ENCODE measurements at places on chromosomes 5 and 9. TPM values are rescaled to one million over a fixed set of nuclear protein-coding genes. Genes with fewer than 3 reads are reported as not detected.

DNA sequence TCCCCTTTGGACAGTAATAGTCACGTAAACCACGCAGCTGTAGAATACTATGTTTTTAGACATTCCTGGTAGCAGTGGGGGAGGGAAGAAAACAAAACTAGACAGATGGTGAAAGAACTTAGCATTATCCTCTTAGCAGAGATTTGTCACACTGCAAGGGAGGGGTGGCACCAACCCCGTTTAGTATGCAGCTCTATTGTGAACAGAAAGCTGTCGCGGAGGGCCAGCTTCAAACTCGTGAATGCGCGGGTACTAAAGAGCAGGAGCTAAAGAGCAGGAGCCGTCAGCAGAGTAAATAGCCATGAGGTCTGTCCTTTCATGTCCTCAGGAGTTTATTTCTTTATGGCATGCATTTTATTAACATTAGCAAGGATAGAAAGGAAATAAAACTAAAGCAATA, 141.9 kb upstream of the SLC12A2 start:
- no peaks in the 10 kb centered on the region for H3K36me3 ChIP-seq
- H3K4me1 ChIP-seq = no peaks in the 10 kb centered on the region
- no peaks in the 10 kb centered on the region for H3K27me3 ChIP-seq
- DNase-seq = no peak
- no peak overlapping the region for H3K4me3 ChIP-seq

DNA sequence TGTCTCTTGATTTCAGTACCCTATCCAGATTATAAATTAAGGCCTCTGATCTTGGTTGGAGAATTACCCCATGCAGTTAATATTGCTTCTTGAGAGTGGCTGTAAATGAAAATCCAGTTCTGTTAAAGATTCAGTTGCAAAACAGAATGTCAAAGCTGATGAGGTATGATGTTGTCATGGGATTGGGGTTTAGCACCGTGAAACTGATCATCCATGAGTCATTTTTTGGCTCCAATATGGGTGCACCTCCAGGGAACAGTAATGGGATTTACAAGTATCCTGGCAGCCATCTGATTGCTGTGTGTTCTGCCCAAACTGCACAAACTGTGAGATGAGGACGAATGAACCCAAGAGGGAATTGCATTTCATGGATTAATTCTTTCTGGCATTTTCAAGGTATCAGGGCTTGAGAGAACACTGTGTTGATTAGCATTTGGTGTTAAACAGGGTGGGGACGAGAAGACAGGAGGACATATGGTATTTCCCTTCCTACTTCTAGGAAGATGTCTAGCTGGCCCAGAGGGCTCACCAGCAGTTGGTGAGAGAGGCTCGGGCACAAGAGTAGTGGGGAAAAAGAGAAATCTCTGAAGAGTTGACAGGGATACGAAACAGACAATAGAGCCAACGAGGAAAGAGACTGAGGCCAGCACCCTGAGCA, 214.7 kb downstream of the GAS1 start:
- H3K4me3 ChIP-seq = no peak overlapping the region
- no peaks in the 10 kb centered on the region for H3K4me1 ChIP-seq
- H3K27ac ChIP-seq = no peak overlapping the region
- H3K36me3 ChIP-seq = no peaks in the 10 kb centered on the region
- no peak for DNase-seq

DNA sequence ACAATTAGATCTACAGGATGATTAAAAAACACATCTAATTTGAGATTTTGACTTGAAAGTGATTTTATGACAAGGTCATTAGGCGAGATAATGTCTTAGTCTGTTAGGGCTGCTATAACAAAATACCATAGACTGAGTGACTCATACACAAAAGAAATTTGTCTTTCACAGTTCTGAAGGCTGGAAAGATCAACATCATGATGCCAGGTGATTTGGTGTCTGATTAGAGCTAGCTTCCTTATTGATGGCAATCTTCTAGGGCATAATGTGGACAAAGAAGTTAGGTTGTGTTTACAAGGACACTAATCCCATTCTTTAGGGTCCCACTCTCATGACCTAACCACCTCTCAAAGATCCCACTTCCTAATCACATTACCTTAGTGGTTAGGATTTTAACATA, 256.7 kb downstream of the TUSC1 start:
- H3K4me1 ChIP-seq = no peaks in the 10 kb centered on the region
- H3K27ac ChIP-seq = no peak overlapping the region
- no peak for DNase-seq
- no peaks in the 10 kb centered on the region for H3K36me3 ChIP-seq
- H3K27me3 ChIP-seq = no peaks in the 10 kb centered on the region

- H3K4me3 ChIP-seq = no peak overlapping the region
- no peak for DNase-seq
- H3K4me1 ChIP-seq = no peaks in the 10 kb centered on the region
- no peaks in the 10 kb centered on the region for H3K27me3 ChIP-seq
- H3K27ac ChIP-seq = no peak overlapping the region
These were observed 154.2 kb upstream of the HMHB1 start for GRCh38 chr5:143657647-143658285.

- H3K36me3 ChIP-seq = no peaks in the 10 kb centered on the region
- H3K4me1 ChIP-seq = no peaks in the 10 kb centered on the region
- no peak overlapping the region for H3K27ac ChIP-seq
- H3K4me3 ChIP-seq = no peak overlapping the region
- no peaks in the 10 kb centered on the region for H3K27me3 ChIP-seq
These were observed 38.8 kb upstream of the LIFR start for GRCh38 chr5:38595132-38595745.

- no peaks in the 10 kb centered on the region for H3K4me1 ChIP-seq
- H3K27me3 ChIP-seq = no peaks in the 10 kb centered on the region
- H3K4me3 ChIP-seq = no peak overlapping the region
- no peak overlapping the region for H3K27ac ChIP-seq
- no peaks in the 10 kb centered on the region for H3K36me3 ChIP-seq
- no peak for DNase-seq
These were observed 100.9 kb downstream of the GABBR2 start for GRCh38 chr9:98607787-98608186.

DNA sequence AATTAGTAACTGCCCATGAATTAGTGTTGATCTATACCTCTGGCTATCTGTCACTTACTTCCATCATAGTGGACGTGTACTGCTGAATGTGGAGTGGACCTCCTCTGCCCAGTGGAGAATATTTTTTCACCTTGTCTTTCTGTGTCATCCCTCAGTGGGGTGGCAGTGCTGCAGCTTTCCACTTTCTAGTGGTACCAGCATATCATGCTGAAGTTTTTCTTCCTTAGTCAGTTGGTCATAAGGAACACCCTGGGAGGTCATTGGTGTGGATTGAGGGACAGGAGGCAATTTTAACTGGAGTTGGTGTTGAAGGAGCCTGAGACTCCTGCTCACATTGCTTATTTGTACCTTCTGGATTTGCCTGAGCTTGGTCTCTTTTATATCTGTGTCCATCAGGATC, 151.7 kb upstream of the ANKH start:
- H3K4me1 ChIP-seq = no peaks in the 10 kb centered on the region
- no peak for DNase-seq
- H3K27me3 ChIP-seq = no peaks in the 10 kb centered on the region
- H3K4me3 ChIP-seq = no peak overlapping the region

GRCh38 chr5:122532035-122532434, 220.0 kb downstream of the SNCAIP start:
- H3K27ac ChIP-seq = no peak overlapping the region
- no peaks in the 10 kb centered on the region for H3K4me1 ChIP-seq
- no peaks in the 10 kb centered on the region for H3K36me3 ChIP-seq
- H3K4me3 ChIP-seq = no peak overlapping the region
- H3K27me3 ChIP-seq = no peaks in the 10 kb centered on the region

GRCh38 chr5:155004138-155004744, 9.3 kb upstream of the KIF4B start:
- H3K36me3 ChIP-seq = no peaks in the 10 kb centered on the region
- no peak overlapping the region for H3K4me3 ChIP-seq
- H3K4me1 ChIP-seq = no peaks in the 10 kb centered on the region
- H3K27ac ChIP-seq = no peak overlapping the region
- DNase-seq = peak; percentile 6
- no peaks in the 10 kb centered on the region for H3K27me3 ChIP-seq

- no peak overlapping the region for H3K4me3 ChIP-seq
- no peak overlapping the region for H3K27ac ChIP-seq
- no peaks in the 10 kb centered on the region for H3K27me3 ChIP-seq
These were observed 1086.5 kb downstream of the EFNA5 start for GRCh38 chr5:106584268-106584667.

DNA sequence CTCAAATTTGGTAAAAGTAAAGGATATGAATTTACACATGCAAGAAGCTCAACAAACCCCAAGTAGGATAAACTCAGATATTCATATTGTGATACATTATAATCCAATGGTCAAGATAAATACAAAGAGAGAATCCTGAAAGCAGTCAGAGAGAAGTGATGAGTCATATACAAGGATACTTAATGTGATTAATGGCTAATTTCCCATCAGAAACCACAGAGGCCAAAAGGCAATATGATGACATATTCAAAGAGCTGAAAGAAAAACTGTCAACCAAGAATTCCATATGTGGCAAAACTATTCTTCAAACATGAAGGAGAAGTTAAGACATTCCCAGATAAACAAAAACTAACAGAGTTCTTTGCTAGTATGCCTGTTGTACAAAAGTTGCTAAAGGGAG, 19.5 kb upstream of the IRF1 start:
- H3K36me3 ChIP-seq = no peaks in the 10 kb centered on the region
- peaks cover 4% of the 10 kb centered on the region for H3K27me3 ChIP-seq

- H3K27me3 ChIP-seq = no peaks in the 10 kb centered on the region
- peaks cover 16% of the 10 kb centered on the region for H3K4me1 ChIP-seq
- H3K36me3 ChIP-seq = no peaks in the 10 kb centered on the region
These were observed 27.6 kb upstream of the CDKN2AIPNL start for GRCh38 chr5:134439210-134439654.

DNA sequence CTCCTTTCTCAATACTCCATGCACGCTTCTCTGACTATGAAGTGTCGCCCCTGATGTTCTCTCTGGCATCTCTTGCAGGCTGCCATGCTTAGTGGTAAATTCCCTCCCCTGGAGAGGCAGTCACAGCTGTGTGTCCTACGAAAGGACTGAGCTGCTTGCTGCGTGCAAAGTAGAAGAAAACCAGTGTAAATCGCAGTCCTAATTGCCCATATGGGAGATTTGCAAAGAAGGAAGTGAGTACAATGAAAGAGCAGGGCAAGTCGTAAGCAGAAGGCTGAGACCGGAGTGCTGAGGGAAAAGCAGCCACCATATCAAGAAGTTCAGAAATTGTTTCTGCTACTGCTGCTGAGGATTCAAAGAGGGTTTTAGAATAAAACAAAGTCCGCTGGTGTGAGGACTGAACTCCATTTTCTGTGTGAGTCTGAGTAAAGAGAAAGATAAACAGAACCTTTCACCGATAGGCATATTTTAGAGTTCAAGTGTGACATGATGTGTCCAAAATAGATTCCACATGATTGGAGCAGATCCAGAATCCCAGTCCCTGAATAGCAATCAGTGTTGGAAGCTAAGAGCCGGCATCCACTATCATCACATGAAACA, 507.8 kb upstream of the MPDZ start:
- H3K4me3 ChIP-seq = no peak overlapping the region
- no peaks in the 10 kb centered on the region for H3K4me1 ChIP-seq
- no peak for DNase-seq
- no peaks in the 10 kb centered on the region for H3K36me3 ChIP-seq
- no peak overlapping the region for H3K27ac ChIP-seq

- no peaks in the 10 kb centered on the region for H3K27me3 ChIP-seq
- no peak overlapping the region for H3K4me3 ChIP-seq
- H3K4me1 ChIP-seq = no peaks in the 10 kb centered on the region
- H3K36me3 ChIP-seq = no peaks in the 10 kb centered on the region
- H3K27ac ChIP-seq = no peak overlapping the region
- DNase-seq = no peak
These were observed 94.1 kb upstream of the TAF11L2 start for GRCh38 chr5:17403695-17404490.

DNA sequence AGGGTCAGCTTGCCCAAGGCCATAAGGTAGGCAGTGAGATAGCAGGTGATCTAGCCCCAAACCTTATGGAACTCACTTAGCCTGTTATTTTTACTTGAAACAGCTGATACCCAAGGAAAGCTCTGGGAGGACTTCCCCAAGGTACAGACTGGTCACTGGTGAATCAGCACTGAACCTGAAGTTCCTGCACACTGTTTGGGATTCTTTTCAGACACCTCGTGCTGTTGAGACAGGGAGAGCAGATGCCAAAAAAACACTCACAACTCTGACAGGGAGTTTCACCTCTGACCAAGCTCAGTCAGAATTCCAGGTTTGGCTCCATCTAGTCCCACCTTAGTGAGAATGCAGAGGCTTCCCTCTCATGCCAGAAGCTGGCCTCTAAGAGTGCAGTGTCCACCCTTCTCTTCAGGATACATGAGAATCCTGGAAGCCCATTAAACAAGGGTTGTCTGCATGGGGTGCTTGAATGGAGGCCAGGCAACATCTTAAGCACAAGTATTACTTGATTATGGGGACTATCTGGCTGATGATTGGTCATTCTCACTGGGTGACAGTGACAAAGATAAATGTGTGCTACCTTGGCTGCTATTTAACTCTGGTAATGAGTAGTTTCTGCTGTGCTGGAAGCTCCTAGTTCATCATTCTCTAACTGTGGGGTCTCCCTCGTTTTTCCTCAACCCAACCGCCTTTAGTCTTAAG, 122.8 kb upstream of the SLIT3 start:
- H3K36me3 ChIP-seq = no peaks in the 10 kb centered on the region
- H3K27ac ChIP-seq = no peak overlapping the region
- no peak for DNase-seq
- H3K4me3 ChIP-seq = no peak overlapping the region
- peaks cover 4% of the 10 kb centered on the region for H3K27me3 ChIP-seq
- no peaks in the 10 kb centered on the region for H3K4me1 ChIP-seq

DNA sequence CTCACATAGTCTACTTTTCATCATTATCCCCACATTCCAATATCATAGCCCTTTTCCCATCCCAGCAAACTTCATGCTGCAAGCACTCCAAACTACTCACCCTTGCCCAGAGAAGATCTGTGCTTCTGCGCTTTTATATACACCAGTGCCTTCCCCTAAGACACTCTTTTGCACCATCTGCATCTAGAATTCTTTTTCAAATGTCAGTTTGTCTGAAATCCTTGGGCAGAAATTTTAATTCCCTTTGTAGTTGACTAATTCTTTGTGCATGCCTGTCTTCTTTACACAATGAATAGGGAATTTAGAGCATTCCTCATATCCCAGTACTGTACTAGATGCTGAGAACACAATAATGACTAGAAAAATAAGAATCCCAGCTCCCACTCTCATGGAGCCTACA, 298.9 kb downstream of the KCNN2 start:
- no peak overlapping the region for H3K27ac ChIP-seq

The HAVCR2 gene
- 6.6 TPM for total RNA-seq

The TMEM174 gene
- not detected for total RNA-seq

The STKLD1 gene
- total RNA-seq = 0.91 TPM

The TRMO gene
- 19.1 TPM for total RNA-seq

The RANBP3L gene
- total RNA-seq = not detected

The CSF1R gene
- total RNA-seq = 1.7 TPM

The SHOC1 gene
- not detected for total RNA-seq
